Activated T-helper 1 cell treated with Interleukin-2 at 50 U/mL for 16 hours (primary cell): ENCODE measurements at places on chromosomes 4 and X.

DNA sequence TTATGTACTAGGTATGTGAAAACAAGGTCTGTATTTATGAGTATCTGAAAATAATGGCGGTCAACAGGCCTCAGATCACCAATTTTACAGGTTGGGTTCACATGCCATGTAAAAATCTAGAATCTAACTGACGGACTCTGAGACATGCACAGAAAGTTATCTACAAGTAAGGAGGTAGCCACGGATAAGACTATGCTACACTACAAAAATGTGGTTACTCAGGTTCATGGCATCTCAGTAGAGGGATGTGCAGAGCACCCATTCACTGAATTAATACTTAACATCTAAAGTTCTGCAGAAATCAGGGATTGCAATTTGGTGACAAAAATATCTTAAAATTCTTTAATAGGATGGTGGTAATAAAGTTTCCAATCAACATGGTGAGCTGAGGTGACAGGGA, 155.9 kb downstream of the APBB2 start:
- no peak for DNase-seq

DNA sequence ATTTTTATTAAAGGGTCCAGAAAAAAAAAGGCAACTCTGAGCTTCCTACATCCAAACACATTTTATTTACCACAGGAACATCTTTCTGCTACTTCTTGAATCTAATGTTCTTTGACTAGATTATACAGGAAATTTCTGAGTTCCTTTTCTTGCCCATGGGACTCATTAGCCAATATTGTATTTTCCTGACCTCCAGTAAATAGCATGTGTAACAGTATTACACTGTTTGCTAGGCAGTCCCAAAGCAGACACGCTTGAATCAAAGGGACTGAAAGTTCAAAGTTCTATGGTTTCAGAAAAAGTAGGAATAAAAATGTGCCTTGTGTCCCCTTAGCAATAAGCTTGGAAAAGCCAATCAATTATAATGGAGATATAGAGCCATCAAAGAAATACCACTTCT, 57.4 kb downstream of the MOSPD2 start:
- DNase-seq = no peak

DNA sequence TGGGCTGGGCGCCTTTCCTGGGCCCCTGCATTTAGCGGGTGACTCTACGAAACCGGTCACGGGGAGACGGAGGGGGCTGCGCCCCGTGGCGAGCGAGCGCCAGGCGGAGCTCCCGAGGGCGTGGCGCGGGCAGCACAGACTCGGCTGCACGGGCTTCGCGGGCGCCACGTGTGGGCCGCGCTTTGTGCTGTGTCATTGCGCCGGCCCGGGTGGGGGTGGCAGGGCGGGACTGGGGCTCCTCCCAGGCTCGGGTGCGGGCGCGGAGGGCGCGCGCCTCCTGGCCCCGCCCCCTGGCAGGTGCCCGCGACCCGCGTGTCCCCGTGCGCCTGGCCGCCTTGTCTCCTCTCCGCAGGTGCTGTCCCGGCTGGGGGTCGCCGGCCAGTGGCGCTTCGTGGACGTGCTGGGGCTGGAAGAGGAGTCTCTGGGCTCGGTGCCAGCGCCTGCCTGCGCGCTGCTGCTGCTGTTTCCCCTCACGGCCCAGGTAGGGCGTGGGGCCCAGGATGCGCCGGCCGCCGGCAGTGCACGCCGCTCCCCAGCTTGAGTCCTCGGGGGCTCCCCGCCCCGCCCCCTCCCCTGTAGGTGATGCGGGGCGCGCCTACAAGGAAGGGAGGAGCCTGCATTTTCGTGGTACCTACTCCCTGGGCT, 651 bp downstream of the UCHL1 start:
- no peak for DNase-seq

DNA sequence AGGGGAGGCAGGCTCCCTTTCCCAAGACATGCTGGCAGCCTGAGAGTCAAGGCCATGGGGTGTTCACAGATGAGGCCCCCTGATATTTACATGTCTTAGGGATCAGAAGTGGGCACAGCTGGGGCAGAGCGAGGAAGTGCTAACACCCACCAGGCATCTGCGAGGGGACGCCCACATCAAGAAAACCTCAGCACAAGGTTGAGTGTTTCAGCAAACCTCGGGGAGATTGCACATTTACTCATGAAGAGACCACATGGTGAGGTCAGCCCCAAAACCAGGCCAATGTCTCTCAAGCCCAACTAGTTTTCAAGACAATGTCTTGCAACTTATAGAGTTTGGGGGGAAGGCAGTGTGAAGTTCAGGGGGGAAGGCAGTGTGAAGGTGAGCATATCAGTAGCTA, 55.2 kb downstream of the CLNK start:
- no peak for DNase-seq

GRCh38 chr4:7572894-7573293, 138.2 kb upstream of the PSAPL1 start:
- DNase-seq = no peak

- DNase-seq = no peak
Measured at GRCh38 chr4:25993395-25994185, 79.6 kb downstream of the SMIM20 start.

DNA sequence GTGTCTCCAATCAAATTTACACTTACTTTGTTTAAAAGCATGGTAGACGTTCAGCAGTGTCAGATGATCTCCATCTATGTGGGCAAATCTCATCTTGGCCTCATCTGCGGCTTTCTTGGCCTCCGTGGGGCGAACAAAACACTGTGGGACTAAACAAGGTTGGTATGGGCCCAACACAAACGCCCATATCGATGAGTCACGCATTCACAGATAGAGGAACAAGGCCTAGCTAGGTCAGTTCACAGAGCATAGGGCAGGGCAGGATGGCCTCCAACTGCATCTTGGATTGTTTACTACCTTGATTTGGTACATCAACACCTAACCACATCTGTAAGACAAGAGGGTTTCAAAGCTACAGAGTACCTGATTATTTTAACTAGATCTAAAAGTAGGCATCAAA, 47.3 kb downstream of the DHX15 start:
- DNase-seq = no peak

- DNase-seq = no peak
Measured at GRCh38 chrX:16745659-16746058, 26.2 kb downstream of the SYAP1 start.

DNA sequence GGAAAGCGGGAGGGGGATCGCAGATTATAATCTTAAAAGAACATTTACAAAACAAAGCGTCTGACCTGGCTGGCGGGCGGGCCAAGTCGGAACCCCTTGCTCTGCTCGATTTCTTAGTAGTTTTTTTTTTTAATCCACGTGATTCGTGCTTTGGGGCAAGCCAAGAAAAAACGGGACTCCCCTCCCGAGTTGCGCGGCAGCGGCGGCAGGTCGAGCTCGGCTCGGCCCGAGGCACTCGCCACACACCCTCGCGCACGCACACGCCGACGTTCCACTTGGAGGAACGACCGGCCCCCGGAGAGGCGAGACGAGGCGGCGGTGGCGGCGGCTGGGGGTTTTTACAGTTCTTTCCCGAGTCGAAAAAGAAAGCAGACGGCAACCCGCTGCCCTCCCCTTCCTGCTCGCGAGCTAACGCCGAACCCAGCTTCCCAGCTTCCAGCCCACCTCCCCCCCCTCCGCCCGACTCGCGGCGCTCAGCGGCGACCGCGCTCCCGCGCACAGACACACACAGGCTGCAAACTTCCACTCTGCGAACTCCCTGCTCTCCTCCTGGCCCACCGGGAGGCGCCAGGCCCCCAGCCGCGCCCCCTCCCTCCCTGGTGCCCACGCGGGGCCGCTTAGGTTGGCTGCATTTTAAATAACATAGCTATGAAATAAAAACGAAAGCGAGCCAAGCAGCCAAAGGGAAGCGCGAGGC, 1.2 kb downstream of the BCOR start:
- peak; percentile 48 for DNase-seq

DNA sequence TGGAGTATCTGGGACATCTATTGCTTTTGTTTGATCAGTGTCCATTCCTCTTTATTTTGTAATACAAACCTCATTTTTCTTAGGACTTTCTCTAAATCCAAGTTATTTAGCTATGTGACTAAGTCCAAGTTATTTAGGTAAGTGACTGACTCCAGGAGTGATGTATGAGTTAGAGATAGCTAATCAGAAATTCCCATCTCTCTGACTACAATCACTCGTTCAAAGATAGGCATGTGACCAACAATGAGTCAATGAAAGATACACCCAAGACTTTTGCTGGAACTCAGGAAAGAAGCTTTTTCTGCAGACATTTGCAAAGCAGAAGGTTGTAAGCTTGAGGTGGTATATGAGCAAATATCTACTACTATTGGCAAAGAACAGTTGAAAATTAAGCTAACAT, 72.5 kb upstream of the KCNIP4 start:
- DNase-seq = no peak

DNA sequence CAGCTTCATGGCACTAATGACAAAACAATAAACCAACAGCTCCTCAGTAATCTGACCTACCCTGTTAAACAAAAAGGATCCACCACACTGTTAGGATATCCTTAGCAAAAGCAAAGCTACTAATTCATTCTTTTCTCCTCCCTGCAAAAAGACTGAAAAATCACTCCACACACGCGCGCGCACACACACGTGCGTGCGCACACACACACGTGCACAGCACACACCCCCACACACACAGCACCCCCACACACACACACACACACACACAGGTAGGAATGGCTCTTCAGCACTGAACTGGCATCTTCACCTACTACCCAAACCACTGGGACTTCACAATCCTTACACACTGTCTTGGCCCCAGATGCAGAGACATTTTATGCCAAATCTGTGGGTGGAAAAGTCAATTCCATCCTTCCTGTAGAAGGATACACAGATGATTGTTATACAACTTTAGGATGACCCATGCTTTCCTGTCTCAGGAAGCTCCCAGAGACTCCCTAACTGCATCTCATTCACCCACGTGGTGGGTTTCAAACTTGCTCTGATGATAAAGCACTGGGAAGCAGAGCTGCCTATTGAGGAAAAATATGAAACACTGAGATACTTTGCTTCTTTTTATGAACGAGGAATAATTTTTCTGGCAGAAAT, 102.5 kb downstream of the TSPAN5 start:
- DNase-seq = no peak

- DNase-seq = no peak
Measured at GRCh38 chrX:39874202-39874816, 223.4 kb downstream of the BCOR start.

GRCh38 chr4:148090503-148091476, 351.4 kb downstream of the NR3C2 start:
- DNase-seq = no peak

- DNase-seq = no peak
Measured at GRCh38 chrX:38692961-38693360, 108.3 kb upstream of the MID1IP1 start.

DNA sequence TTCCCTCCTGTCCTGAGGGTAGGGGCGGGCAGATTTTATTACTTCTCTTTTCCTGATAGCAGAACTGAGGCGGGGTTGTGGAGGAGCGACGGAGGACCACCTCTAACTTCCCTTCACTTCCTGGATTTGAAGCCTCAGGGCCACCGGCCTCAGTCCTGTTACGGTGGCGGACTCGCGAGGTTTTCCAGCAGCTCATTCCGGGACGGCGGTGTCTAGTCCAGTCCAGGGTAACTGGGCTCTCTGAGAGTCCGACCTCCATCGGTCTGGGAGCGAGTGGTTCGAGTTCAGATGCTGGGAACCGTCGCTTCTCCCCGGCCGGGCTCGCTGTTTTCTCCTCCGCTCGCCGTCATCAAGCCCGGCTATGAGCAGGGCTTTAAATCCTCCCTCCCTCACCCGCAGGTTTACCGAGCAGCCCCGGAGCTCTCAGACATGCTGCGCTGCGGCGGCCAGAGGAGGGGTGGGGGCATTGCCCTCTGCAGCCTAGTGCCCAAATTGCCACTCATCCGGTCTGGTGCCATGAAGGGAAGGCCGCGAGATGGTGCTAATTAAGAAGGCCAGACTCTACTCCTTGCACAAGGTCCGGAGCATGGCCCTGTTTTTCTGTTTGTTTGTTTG, 23.3 kb downstream of the HAND2 start:
- DNase-seq = no peak

DNA sequence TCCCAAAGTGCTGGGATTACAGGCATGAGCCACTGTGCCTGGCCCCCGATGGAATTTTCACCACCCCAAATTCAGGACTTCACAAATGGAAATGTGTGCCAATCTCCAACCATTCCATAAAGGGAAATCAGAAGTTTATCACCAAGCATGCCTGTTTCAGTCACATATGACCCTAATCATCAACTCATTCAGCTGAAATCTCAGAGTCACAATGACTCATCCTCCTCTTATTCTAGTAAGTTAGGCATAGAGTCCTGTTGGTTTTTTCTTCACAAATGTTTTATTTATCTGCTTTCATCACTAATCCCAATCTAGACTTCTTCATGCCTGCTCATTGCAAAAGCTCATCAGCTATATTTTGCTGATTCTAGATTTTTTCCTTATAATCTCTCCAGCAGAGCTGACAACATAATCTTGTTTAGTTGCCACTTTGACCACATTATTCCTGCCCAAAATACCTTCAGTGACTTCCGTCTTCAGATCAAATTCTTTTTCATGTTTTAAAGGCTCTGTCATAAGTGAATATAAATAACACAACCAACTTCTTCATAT, 83.3 kb downstream of the SLC7A11 start:
- no peak for DNase-seq

DNA sequence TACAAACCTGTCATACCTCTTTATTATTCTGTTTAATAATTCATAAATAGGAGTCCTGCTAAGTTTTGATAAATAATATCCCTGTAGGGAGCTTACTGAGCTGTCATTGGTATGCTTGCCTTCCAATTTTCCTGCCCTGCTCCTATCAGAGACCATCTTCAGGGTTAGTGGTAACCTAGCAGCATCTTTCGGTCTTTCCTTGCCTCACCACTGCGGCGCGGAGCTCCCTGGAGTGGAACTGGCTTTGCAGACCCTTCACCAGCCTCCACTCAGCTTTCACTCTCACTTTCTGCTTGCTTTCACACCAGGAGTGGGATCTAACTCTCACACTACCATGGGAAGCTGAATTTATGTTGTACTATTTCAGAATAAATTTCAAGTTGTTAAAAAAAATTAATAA, 481.7 kb upstream of the ATOH1 start:
- DNase-seq = no peak
